ENCODE measurements at places on chromosomes 5 and 9.

- no peak for DNase-seq
Measured at GRCh38 chr5:96177303-96177869, 215.7 kb upstream of the ELL2 start.

DNA sequence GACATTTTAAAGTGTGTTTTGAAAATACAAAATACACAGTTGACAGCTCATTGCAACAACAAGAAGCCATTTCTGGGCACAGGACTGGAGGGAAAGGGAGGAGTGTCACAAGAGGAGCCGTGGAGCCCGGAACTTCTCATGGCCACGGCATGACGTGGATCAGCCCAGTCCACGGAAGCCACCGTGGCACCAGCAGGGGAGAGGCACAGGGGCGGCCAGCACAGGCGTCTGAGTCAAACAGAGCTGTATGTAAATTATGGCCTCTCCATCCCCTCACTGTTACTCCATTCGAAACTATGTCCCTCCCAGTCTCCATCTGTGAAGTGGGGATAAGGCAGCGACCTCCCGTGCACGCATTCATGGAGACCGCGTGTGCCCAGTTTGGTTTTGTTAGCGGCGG, 165.6 kb upstream of the IRX2 start:
- no peak for DNase-seq

DNA sequence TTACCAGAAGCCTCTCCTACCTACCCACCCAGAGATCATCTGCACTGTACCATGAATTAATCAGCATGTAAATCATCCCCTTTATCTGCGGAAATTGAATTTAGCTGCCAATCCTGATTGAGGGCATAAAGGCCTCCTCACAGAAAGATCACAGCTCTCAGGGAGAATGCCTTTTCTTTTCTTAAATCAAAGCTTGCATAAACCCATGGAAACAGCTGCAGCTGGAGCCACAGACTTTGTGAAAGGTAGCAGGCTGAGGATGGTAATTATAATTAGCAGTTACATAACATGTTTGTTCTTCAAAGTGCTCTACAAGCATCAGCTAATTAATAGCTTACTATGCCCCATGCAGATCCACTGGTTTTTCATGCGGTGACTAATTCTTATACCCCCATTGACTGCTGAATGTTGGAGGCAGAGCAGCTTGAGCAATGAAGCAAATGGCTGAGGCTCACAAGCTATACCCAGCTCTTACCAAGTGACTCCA, 54.6 kb downstream of the SUSD1 start:
- no peak for DNase-seq

DNA sequence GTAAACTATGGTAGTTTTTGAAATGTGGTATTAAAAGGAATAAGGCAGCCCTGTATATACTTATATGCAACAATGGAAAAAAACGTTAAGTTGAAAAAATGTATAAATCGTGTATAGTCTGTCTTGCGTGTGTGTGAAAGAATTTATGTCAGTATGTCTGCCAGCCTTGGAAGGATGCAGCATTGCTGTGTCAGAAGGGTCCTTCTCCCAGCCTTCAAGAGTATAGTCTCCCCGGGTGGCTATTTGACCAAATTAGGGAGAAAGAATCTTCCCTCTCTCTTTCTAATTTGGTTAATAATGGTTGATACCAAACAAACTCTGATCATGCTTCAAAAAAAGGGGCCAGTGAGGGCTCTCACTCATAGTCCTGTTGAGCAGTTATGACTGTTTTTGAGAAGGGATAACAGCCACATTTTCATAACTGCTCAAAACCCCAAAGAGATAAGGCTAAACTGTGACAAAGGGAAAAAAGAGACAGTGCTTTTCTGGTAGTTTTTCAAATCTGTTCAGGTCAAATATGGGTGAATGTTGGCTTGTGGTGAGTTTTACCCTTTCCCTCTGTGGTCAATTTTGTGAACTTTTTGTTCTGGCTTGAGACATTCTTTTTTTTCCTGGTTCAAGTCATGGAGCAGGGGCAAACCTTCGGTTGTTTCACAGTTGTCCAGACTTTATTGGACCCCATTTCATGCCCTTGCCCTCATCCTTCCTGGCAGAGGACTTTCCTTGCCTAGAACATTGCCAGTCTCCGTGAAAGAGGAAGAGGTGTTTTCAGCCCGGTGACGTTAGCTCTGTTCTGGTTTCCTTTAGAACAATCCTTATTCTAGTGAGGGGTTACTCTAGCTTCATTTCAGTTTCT, 21.0 kb downstream of the SNX30 start:
- DNase-seq: no peak

GRCh38 chr9:133634081-133634691, 2.0 kb upstream of the DBH start:
- no peak for DNase-seq

- DNase-seq: peak; percentile 11
Measured at GRCh38 chr9:20552874-20553557, 69.3 kb downstream of the MLLT3 start.

GRCh38 chr5:139856714-139857113, 61.1 kb downstream of the PSD2 start:
- no peak for DNase-seq

DNA sequence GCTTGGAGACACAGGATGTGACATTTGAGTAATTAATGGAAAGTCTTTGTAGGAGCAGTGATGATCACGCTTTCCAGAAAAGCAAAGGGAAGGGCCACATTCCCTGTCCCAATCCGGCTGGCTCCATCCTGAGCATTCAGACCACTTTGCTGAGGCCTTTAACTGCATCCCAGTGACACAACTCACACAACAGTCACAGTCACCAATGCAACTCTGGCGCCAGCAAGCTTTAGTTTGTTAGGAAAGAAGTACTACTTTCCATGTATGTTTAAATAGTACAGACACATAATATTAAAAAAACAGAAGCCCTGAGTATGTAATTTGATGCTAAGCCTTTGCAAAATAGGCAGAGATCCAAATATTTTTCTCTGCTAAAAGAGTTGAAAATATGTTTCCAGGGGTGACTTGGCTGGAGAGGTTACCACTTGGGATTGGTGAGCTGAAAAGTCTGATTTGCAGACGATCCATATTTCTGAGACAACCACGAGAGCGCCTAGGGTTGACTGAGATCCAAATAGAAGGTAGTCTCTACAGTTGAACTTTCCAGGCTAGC, 31.7 kb upstream of the GAS1 start:
- DNase-seq: no peak

- no peak for DNase-seq
Measured at GRCh38 chr9:7266911-7267595, 509.3 kb downstream of the KDM4C start.

- DNase-seq: no peak
Measured at GRCh38 chr5:32621256-32621655, 35.9 kb downstream of the SUB1 start.

DNA sequence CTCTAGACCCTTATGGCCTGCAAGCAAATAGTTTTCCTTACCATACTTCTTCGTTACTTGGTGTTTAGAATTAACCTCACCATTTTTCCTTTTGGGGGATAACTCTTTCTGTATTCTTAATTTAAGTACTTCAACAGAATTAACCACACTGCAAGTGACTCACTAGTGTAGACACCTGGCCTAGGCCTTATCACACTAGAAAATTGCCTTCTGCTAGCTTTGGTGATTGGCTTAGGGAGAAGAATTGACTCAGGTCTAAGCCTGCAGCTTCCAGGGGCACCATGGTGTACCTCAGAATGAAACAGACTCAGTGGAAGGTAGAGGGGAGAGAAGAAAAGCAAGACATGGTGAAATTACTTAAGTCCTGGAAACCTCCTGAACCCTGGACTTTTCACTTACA, 112.8 kb upstream of the HMHB1 start:
- DNase-seq: no peak

GRCh38 chr5:65699338-65699737, 22.6 kb downstream of the SGTB start:
- no peak for DNase-seq

DNA sequence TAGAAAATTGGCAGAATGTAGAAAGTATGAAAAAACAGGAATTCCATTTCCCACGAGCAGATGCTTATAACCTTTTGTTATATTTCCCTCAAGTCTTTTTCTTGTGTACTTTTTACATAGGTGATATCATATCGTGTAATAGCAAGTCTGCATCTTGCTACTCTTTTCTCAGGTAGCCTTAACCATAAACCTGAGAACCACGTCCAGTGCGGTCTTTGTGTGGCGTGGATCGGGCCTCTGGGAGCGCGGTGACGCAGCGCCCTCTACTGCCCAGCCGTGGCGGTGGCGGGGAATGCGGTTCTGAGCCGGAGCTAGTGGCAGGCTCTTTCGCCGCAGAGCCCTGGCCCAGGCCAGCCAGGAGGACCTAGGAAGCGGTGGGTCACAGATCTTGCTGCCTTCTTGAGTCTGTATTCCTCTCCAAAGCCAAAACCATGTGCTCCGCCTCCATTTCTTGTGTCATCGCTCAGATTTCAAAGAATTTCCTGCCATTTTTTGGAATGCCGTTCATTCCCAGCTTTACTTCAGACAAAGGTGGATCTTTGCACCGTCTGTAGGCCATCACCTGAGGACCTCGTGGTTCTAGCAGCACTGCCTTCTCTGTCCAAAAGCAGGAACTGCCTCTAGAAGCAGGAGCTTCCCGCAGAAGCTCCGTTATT, 71.9 kb downstream of the MVB12B start:
- peak; percentile 72 for DNase-seq

- DNase-seq: no peak
Measured at GRCh38 chr5:158032246-158032645, 173.3 kb upstream of the CLINT1 start.

DNA sequence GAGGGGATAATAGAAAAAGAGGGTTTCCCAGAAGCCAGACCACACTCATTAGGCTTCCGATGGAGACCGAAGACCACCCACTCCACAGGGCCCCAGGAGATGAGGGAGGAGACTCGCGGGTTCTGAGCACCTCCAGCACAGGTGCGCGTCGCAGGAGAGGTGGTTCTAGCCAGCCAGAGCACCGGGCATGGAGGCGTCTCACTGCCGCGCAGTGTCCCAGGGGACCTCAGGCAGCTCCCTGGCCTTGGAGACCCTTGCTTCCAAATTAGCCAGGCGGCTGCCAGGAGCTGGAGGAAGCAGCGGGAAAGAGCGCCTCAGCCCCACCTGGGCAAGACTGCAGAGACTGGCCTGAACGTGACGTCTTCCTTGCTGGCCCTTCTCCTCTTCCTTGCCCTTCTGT, 115.4 kb upstream of the FBXL7 start:
- DNase-seq: no peak

DNA sequence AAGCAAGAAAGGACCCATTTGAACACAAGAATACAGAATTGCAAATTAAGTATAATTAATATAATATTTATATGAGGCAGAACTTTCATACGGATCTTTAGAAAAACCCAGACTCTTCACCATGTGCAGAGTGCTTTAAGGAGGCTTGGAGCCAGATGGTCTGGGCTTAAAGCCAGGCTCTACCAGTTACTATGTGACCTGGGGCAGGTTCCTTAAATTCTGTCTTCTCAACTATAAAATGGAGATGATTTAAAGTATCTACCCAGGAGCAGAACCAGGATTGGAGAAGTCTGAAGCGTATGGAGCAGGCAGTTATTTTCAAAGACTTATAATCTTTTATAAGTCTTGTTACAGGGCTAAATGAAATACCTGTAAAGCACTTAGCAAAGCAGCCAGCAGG, 202.1 kb downstream of the TSSK1B start:
- DNase-seq: no peak

DNA sequence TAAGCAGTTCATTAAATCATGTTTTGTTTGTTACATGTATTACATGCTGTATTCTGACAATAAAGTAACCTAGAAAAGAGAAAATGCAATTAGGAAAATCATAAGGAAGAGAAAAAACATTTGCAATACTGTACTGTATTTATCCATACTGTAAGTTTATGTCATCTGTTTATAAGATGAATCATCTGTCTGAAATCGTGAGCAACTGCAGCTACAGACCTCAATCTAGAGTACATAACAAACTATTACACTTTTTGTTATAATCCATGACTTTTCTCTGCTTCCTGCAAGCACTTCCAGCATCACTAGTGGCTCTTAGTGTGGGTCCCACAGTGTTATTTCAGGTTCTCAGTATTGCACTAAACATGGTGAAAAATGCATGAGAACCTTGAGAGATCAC, 144.4 kb upstream of the NR4A3 start:
- no peak for DNase-seq

GRCh38 chr9:26744191-26744965, 148.2 kb downstream of the CAAP1 start:
- DNase-seq: no peak

DNA sequence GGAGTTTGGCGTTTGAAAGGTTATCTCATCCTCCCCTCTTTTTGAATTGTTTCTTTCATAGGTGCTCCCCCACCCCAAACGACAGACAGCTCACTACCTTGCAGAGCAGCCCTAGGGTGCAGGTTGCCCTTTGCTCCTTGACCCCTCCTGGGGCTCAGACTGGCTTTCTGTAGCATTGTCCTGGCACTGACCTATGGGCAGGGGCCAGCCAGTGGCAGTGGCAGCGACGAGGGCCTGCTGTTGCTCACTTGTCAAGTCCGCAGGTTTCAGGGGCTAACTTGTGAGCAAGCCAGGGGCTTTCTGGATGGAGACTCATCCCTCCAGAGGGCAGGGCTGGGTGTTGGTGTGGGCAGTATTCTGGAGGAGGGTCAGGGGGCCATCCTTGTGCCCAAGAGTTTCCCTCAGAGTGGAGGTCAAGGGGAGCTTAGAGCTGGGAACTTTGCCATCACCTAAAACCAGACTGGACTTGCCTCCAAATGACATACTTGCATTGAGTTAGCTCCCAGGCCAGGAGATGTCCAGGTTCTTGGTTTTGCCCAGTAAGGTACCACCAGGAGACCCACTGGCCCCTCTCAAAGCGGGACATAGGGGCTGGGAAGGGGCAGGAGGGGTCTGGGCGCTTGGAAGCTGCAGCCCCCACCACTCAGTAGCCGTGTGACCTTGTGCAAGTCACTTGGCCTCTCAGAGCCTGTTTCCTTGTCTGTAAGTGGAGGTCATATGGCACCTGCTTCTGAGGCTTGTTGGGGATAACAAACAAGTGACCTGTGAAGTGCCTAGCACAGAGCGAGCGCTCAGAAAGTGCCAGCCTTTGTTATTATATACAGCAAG, 53.5 kb upstream of the CDKN2AIPNL start:
- no peak for DNase-seq

DNA sequence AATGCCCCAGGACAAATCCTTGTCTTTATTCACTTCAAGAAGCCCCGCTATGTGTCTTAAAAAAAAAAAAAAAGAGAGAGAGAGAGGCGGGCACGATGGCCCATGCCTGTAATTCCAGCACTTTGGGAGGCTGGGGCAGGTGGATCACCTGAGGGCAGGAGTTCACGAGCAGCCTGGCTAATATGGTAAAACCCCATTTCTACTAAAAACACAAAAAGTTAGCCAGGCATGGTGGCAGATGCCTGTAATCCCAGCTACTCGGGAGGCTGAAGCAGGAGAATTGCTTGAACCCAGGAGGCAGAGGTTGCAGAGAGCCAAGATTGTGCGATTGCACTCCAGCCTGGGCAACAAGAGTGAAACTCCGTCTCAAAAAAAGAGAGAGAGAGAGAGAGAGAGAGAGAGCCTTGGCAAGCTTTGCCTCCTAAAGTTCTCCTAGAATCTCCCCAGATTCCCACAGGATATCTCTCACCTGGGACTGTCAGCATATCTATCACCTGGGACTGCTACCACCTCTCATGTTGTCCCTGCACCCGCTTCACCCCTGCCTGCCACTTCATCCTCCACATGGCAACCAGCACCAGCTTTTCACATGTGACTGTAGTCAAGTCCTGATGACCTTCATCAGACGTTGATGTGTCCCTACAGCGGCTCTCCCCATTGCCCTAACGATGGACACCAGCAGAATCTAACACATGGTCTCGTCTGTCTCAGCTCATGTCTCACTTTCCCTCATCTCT, 5.8 kb downstream of the ITK start:
- DNase-seq: no peak
